Activated CD8-positive, alpha-beta T cell treated with anti-CD3 and anti-CD28 coated beads for 36 hours (primary cell): ENCODE measurements at places on chromosomes 3 and 15. TPM values are rescaled to one million over a fixed set of nuclear protein-coding genes. Genes with fewer than 3 reads are reported as not detected.

GRCh38 chr3:106510206-106510605 lies 641.4 kb upstream of the CBLB start:
- no peak for DNase-seq

- DNase-seq: peak; percentile 73
These were observed 28.9 kb downstream of the FBXW12 start for GRCh38 chr3:48400824-48401433.

DNA sequence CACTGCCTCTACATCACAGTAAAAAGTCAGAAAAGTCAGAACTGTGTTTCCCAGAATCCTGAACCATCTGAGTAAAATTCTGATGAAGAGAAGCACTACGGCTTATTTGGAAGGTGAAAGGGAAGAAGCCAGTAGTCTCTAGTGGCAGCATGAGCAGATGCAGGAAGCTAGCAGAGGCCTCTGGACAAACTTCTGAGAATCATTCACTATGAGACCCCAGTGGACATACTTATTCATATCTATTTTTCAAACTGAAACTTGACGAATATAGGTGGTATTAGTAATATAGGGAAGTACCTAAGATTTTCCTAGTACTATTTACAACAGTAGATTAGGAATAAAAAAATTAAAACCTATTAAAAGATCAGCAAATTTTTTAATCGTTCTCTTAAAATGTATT lies 272.8 kb upstream of the TTC14 start:
- DNase-seq: no peak

DNA sequence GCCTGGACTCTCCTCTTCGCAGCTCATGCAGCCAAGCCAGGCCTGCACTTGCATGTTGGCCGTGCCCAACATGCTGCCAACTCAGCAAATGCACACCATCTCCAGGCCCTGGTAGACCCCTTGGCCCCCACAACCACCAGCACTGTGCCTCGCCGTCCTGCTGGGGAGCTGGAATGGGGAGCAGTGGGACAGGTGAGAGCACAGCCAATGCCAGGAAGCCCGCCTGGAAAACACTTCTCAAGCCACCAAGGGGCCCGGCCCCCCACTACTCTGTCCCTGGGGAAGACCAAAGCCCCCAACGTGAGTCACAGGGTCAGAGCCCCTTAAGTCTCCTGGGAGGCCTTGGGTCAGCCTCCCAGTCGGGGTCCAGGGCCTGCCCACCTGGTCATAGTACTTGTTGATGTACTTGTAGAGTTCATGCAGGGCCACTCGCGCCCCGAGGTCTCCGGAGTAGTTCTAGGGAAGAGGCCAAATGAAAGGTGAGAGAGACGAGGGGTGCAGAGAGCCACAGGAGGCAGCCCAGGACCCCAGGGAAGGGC lies 24.5 kb downstream of the PLXNB1 start:
- no peak for DNase-seq

DNA sequence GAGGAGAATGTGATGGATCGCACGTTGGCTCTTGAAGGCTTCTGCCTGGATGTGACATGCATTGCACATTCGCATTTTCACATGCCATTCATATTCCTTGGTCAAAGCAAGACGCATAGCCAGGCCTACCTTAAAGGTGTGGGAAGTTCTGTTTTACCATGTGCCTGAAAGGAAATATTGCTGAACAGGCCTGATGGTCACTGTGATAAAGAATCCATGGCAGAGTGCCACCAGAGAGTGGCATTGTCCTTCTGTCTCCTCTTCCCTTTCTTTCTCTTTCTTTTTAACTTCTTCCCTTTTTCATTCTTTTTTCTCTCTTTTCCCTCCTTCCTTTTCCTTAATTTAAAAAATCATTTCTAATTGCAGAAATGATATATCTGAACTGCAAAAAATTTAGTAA lies 15.9 kb upstream of the MITF start:
- no peak for DNase-seq

DNA sequence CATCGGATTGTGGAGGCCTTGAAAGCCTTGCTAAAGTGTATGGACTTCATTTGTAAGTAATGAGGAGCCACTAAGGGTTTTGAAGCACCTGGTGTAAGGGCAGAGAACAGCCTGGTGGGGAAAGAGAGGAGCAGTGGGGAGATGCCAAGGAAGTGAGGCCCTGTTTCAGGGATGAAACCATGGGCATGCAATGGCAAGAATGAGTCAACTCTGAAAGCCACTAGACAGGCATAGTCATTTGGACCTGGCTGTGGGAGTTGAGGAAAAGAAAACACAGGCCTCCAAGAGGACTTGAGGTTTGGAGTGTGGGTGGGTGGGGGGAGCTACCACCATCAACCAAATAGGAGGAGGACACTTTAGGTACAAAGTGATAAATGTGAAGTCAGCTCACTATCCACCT lies 7.6 kb downstream of the XCR1 start:
- peak; percentile 58 for DNase-seq

GXYLT2 gene
- total RNA-seq: 0.11 TPM

EFCAB12 gene
- 0.56 TPM for total RNA-seq

POLQ gene
- total RNA-seq: 22.0 TPM

MUC4 gene
- total RNA-seq: 0.20 TPM
